CD4-positive, alpha-beta T cell treated with Interleukin-2 at 100 ng/mL for 4 hours (primary cell): ENCODE measurements at places on chromosomes 6 and 20.

- DNase-seq, result no peak
These were observed 22.1 kb downstream of the MAP3K4 start for GRCh38 chr6:161013695-161014094.

DNA sequence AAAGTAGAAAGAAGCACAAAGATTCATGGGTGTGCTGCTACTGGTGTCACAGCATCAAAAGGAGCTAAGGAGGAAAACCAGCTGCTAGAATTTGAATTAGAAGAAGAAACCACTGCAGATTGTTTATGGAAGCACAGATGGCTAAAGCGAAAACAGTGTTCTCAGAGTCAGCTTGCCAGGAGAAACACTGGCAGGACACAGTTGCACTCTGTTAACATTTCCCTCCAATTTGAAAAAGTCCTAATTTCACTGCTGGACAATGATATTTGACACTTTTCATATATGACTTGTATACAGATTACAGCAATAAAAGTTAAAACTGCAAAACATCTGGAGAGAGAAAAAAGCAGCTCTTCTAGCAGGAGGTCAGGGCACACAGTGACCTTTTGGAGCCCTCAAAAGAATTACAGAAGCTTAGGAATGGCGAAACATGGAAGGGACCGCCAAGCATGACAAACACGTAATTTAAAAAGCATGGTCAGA, 314.5 kb downstream of the COL12A1 start:
- no peak for DNase-seq

- DNase-seq, result no peak
These were observed 33.2 kb downstream of the COL21A1 start for GRCh38 chr6:56214041-56214702.

DNA sequence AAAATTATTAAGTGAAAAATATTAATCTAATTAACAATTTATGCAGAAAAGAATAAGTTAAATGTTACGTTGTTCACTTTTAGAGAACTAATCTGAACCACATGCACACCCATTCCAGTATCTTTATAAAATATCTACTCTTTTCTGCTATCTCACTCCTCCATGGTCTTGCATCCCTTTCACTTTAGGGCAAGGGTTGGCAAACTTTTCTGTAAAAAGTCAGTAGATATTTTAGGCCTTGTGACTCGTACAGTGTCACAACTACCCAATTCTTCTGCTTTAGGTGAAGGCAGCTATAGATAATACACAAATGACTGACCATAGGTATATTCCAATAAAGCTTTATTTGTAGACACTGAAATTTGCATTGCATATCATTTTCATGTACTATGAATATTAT, 39.7 kb upstream of the SUPT3H start:
- DNase-seq, result no peak

GRCh38 chr6:117653949-117654348, 21.3 kb upstream of the NUS1 start:
- DNase-seq, result no peak
